ENCODE measurements at places on chromosomes 7 and 10.

DNA sequence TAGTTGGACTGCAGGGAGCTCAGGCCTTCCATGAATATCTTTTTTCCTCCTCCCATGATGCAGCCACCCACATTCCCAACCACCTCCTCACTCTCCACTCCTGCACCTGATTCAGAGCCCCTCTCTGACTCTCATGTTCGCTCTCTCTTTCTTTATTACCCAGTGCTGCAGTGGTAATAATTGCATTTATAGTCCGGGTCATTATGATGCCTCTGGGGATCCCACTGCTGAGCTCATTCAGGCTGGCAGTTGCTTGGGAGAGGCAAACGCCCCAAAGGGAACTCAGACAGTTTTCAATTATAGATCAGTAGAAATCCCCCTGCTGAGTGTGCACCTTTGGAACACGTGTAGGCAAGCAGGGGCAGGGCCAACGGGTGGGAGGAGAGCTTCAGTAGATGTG is 953.0 kb downstream of the GRID1 start:
- no peak for ATAC-seq

DNA sequence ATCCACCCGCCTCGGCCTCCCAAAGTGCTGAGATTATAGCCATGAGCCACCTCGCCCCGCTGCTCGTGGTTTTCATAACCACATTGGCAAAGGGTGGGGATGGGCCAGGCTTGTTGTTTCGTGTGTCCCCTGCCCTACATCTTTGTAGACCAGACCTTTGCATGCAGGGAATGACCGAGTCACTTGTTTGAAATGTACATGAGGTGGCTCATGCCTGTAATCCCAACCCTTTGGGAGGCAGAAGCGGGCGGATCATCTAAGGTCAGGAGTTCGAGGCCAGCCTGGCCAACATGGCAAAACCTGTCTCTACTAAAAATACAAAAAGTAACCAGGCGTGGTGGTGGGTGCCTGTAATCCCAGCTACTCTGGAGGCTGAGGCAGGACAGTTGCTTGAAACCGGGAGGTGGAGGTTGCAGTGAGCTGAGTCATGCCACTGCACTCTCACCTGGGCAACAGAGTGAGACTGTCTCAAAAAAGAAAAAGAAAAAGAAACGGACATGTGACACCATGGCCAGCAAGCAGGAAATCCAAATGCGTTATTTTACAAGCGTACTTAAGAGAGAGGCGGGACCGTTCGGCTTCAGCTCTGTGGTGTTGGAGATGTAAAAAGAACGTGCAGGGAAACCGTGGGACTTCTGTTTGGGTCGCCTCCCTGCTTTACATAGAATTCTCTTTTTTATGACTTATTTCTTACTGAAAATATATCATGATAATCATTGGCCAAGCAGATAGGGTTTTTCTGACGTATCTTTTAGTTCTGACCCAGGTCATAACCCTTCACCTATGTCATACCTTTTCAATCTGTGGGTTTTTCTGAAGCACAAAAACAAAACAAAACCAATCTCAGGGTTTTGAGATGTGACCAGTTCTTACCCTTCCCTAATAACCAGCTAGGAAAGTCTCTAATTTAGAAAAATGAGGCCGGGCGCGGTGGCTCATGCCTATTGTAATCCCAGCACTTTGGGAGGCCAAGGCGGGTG is 45.1 kb downstream of the WIPI2 start:
- ATAC-seq: no peak

DNA sequence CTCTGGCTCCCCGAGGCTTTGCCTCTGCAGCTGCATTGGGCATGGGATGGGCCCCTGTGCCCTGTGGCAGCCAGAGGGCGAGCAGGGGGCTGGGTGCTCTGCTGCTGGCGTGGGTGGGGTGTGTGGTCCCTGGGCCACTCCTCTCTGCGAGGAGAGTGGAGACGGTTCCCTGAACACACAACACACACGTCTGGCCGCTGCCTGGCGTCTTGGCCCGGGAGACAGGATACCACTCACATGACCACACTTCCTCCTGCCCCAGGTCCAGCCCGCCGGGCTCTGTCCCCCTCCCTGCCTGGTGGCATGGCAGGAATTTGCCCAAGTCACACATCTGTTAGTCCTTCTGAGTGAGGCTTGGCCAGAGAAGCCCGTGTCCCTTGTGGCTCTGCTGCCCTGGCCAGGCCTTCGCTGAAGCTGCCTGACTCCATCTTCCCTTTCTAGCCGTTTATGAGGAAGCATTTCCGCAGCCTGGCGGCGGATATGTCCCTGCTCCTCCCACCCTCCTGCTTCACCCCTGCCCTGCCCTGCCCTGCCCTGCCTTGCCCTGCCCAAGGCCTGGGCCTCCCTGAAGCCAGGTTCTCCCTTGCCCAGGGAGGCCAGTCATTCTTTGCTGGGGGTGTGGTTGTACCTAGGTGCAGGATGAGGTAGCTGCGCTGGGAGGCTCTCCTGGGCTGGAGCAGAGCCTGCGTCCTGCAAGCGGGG is 3.0 kb downstream of the BRI3 start:
- no peak for ATAC-seq

DNA sequence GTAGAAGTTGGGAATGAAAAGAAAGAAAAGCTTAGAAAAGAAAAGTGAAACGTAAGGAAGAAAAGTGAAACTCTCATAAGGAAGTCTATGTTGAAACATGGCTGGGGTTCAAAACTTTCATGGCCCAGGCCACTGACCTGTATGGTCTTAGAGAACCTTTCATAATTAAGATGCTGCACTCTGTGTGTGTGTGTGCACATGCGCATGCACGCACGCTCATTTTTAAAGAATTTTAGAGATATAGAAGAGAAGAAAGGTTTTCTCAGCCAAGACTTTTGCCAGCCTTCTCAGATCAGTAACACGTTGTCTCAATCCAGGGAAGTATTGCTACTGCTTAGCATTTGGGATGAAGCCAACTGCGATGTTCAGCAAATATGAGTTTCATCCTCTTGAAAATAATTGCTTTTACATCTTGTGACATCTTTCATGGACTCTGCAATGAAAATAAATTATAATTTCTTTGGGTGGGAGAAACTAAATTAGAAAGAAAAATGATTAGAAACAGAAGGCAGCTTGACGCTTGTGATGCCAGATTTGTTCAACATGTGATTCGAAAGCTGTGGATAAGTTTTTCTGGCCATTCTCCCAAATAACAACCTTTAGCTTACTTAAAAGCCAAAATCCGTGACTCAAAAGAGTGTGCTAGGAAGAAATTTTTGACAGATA is 16.2 kb upstream of the SLC26A4 start:
- no peak for ATAC-seq

GRCh38 chr10:112176543-112176942 is 7.0 kb downstream of the GPAM start:
- no peak for ATAC-seq
